ENCODE measurements at places on chromosomes 12 and 14.

- DNase-seq, result no peak
These were observed 5.0 kb upstream of the TINF2 start for GRCh38 chr14:24247422-24247821.

DNA sequence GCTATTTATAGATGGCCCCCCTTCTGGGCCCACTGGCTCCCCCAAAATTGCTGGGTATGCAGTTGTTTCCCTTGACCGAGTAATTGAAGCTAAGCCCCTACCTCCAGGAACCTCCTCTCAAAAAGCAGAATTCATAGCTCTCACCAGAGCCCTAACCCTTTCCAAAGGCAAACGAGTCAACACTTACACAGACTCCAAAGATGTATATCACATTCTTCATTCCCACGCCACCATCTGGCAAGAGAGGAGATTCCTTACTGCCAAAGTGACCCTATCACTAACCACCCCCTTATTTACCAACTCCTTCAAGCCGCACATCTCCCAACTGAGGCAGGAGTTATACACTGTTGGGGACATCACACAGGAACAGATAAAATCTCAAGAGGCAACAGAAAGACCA lies 66.8 kb downstream of the MOK start:
- DNase-seq, result no peak

- DNase-seq, result no peak
These were observed 152.9 kb downstream of the SLC41A2 start for GRCh38 chr12:104805186-104805585.

GRCh38 chr12:128586451-128587029 lies 237.2 kb downstream of the SLC15A4 start:
- no peak for DNase-seq

DNA sequence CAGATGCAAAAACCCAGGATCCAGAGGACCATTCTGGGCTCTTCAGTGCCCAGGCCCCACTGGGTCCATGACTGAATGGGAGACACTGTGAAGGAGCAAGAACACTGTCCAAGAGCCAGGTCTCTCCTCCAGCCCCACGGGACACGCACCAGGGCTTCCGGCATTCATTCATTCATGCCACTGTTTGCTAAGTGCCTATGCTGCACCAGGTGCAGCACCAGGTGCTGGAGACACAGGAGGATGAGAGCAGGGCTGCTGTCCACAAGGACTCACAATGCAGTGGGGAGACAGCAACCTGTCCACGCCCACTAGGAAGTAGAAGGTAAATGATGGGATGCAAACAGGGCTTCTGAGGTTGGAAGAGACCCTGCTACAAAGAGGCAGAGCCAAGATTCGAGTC lies 20.4 kb downstream of the CLMN start:
- no peak for DNase-seq

GRCh38 chr14:67733616-67734015 lies 31.9 kb downstream of the RDH12 start:
- no peak for DNase-seq

DNA sequence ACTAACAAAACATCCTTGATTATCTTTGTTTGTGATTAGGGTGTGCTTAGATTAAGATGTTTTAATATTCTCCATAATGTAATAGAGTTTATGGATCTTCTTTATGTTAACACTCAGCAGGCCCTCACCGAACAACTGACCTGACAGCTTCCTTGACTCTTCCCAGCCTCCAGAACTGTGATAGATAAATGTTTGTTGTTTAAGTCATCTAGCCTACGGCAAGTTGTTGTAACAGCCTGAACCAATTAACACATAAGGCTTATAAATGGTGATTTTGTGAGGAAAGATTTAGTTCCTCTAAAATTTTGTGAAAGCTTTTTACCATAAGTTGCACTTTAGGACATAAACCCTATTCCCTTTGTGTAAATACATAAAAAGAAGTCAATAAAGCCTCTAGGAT lies 156.5 kb upstream of the DCN start:
- no peak for DNase-seq

GRCh38 chr12:46891306-46891705 lies 65.5 kb upstream of the SLC38A4 start:
- no peak for DNase-seq

DNA sequence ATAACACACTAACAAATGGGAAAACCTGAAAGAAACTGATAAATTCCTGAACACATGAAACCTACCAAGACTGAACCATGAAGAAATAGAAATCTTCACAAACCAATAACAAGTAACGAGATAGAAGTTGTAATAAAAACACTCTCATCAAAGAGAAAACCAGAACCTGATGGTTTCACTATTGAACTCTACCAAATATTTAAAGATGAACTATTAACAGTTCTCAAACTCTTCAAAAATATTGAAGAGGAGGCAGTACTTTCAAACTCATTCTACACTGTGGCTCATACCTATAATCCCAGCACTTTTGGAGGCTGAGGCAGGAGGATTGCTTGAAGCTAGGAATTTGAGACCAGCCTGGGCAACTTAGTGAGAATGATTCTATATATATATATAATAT lies 48.4 kb upstream of the TMTC2 start:
- DNase-seq, result no peak

DNA sequence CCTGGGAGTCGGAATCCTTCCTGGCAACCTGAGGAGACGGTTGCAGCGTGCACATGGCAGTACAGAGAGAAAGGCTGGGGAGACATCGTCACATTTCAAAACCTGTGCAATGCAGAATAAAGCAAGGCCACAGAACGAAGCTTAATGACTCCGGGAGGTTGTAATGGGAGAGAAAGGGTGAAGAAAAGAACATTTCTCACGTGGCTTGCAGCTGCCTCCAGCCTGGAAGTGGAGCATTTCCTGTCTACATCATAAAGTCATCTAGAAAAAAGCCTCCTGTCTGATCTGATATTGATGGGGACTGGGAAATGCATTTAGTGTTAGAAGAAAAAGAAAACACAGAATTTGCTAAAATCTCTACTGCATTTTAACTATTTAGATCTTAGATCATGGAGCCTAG lies 209.3 kb downstream of the TMEM132C start:
- no peak for DNase-seq

DNA sequence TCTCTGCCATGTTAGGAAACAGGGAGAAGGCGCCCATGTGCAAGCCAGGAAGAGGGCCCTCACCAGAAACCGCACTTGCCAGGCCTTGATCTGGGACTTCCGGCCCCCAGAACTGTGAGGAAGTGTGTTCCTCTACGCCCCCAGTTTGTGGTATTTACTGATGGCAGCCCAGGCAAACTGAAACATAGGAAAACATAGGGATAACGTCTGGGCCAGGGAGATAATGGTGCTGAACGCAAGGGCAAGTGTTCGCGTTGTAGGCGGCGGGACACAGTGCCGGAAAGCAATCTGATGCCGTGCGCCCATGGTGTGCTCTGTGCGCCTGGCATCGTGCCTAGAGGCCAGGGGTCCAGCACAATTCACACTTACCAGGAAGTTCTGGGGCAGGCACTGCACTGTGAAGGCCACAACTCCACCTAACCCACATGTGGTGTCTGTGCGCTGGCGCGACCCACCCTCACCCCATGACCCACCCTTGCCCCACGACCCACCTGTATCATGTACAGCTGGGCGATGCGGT lies 53.6 kb downstream of the ARL6IP4 start:
- DNase-seq, result no peak

- no peak for DNase-seq
These were observed 90.4 kb downstream of the PPP2R5C start for GRCh38 chr14:101851736-101852405.
